ENCODE measurements at places on chromosomes 16 and 17. TPM values are rescaled to one million over a fixed set of nuclear protein-coding genes. Genes with fewer than 3 reads are reported as not detected.

Gene MAP2K6
- 18.2 TPM for total RNA-seq

Gene NT5C3B
- 61.9 TPM for total RNA-seq

Gene HGS
- 55.2 TPM for total RNA-seq

Gene CACNG3
- not detected for total RNA-seq

Gene MARCHF10
- 0.17 TPM for total RNA-seq

Gene NOD2
- 0.26 TPM for total RNA-seq

Gene CNGB1
- not detected for total RNA-seq

Gene TP53TG3
- not detected for total RNA-seq

Gene SENP3
- total RNA-seq, result 65.5 TPM

Gene CDK3
- total RNA-seq, result 1.3 TPM

Gene ASPA
- total RNA-seq, result 4.6 TPM

Gene PERCC1
- not detected for total RNA-seq

Gene PRSS22
- total RNA-seq, result not detected

Gene WDR59
- total RNA-seq, result 14.9 TPM

Gene ZNF624
- total RNA-seq, result 7.6 TPM

Gene PRSS53
- 1.0 TPM for total RNA-seq

Gene BMERB1
- 39.1 TPM for total RNA-seq

Gene ARL5C
- not detected for total RNA-seq

Gene VMO1
- 1.5 TPM for total RNA-seq

Gene PHF12
- total RNA-seq, result 14.2 TPM

Gene B3GNT9
- total RNA-seq, result 34.7 TPM

Gene PIK3R5
- not detected for total RNA-seq

Gene ZFHX3
- total RNA-seq, result 7.3 TPM

Gene TMEM88
- total RNA-seq, result not detected

Gene CCL8
- 0.26 TPM for total RNA-seq

Gene SLC26A11
- 8.2 TPM for total RNA-seq

Gene PPM1E
- 0.50 TPM for total RNA-seq

Gene MMP15
- 2.1 TPM for total RNA-seq

Gene GSG1L
- total RNA-seq, result not detected
